NCI-H526 treated with DMSO at 0.1 percent for 48 hours (cell line): ENCODE measurements at places on chromosomes 1 and 21.

GRCh38 chr1:63713627-63714481 is 60.0 kb upstream of the ROR1 start:
- no peak for DNase-seq

GRCh38 chr1:221397606-221398005 is 344.3 kb downstream of the DUSP10 start:
- DNase-seq, result no peak

DNA sequence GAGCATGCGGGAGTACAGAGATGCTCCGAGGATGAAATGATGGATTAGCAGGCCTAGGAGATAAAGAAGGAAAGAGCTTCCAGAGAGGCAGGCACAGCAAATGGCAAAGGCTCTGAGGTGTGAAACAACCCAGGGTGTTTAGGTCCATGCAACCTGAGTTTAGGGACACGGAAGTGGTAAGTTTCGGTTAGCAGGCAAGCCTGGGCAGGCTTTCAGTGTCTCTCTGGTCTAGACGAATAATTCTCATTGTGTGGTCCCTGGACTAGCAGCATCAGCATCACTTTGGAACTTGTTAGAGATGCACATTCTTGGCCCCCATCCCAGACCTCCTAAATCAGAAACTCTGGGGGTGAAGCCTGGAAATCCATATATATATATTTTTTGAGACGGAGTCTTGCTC is 18.6 kb downstream of the NKAIN1 start:
- no peak for DNase-seq

DNA sequence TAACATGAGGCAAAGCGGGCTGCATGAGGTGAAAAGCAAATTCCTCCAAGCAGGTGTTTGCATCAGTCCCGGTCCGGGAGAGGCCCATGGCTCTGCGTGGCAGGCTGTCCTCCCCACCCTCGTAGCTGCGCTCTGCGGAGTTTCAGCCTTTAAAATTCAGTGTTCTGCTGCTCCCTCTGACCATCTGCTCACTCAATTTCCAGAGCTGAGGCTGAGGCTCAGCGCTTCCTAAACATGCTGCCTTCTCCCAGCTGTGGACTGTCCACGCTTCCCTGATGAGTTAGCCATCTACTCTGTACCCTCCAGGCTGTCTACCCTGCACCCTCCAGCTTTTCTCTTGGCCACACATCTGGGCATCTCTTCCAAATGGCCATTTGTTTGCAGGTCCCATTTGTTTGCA is 87.7 kb downstream of the KCNJ6 start:
- no peak for DNase-seq
